ENCODE measurements at places on chromosomes 2 and 18. TPM values are rescaled to one million over a fixed set of nuclear protein-coding genes. Genes with fewer than 3 reads are reported as not detected.

GRCh38 chr2:3302421-3302750, 75.2 kb downstream of the EIPR1 start:
- no peak overlapping the region for H3K4me3 ChIP-seq
- H3K4me1 ChIP-seq: peaks cover 9% of the 10 kb centered on the region
- DNase-seq: no peak

DNA sequence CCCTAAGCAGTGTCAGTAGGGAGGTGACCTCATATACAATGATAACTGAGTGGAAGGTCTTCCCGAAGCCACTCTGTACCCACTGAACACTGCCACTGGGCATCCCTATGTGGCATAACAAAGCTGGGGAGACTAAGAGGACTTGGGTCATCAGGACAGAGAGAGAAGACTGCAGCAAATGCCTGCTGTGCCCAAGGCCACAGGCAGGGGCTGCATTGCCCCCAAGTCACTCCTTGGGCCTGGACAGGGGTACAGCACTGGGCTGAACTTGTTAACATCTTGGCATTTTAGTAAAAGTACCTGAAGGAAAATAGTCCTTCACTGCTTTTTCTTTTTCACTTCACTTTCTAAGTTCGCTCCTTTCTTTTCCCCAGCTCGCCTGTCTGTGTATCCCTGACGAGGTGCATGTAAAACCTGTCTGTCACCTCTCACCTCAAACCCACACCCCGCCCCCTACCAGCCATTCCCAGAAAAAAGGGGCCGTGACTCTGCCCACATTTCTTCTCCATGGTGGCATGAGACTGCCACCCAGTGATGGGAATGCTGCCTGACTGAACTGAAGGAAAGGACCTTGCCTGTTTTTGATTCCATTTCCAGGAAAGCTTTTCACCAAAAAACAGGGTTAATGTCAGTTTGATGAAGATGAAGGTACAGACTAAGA, 62.9 kb downstream of the MTHFD2 start:
- H3K27ac ChIP-seq: no peak overlapping the region
- no peak overlapping the region for H3K4me3 ChIP-seq
- DNase-seq: no peak
- peaks cover 4% of the 10 kb centered on the region for H3K4me1 ChIP-seq
- no peaks in the 10 kb centered on the region for H3K36me3 ChIP-seq

GRCh38 chr2:85682378-85682777, 11.8 kb upstream of the GNLY start:
- peaks cover 15% of the 10 kb centered on the region for H3K4me1 ChIP-seq
- no peak overlapping the region for H3K27ac ChIP-seq
- no peak for DNase-seq
- no peak overlapping the region for H3K4me3 ChIP-seq
- H3K36me3 ChIP-seq: no peaks in the 10 kb centered on the region
- peaks cover 2% of the 10 kb centered on the region for H3K27me3 ChIP-seq

- H3K4me3 ChIP-seq: no peak overlapping the region
- H3K27me3 ChIP-seq: no peaks in the 10 kb centered on the region
- no peaks in the 10 kb centered on the region for H3K4me1 ChIP-seq
- no peak overlapping the region for H3K27ac ChIP-seq
These were observed 443.9 kb upstream of the ZNF804A start for GRCh38 chr2:184154438-184154837.

DNA sequence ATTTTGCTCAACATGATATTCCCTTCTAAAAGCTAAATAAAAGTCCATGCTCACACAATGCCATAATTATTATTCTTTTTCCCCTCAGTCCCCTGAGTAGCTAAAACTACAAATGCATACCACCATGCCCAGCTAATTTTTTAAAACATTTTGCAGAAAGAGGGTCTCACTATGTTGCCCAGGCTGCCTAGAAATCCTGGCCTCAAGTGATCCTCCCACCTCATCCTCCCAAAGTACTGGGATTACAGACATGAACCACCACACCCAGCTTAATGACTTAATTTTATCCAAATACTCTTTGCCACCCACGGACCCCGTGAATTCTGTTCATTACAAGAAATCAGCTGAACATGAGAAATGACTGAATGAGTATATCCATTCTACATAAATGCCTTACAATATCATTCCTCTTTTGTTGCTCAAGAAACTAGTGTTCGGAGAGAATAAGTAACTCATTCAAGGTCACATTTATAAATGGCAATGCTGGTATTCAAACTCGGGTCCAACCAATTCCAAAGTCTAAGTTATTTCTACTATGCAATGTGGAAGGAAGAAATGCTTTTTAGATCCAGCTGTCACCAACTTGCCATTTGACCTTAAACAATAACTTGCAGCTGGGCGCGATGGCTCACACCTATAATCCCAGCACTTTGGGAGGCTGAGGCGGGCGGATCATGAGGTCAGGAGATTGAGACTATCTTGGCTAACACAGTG, 59.8 kb downstream of the NOL10 start:
- DNase-seq: no peak
- H3K27me3 ChIP-seq: no peaks in the 10 kb centered on the region
- H3K4me3 ChIP-seq: no peak overlapping the region
- peaks cover 7% of the 10 kb centered on the region for H3K4me1 ChIP-seq

- H3K27ac ChIP-seq: no peak overlapping the region
- H3K27me3 ChIP-seq: no peaks in the 10 kb centered on the region
- H3K36me3 ChIP-seq: no peaks in the 10 kb centered on the region
- H3K4me3 ChIP-seq: no peak overlapping the region
- peaks cover 3% of the 10 kb centered on the region for H3K4me1 ChIP-seq
These were observed 121.1 kb downstream of the FAM161A start for GRCh38 chr2:61732787-61733186.

GRCh38 chr2:232418466-232419244, 12.0 kb downstream of the ALPG start:
- no peaks in the 10 kb centered on the region for H3K36me3 ChIP-seq
- H3K4me3 ChIP-seq: peak overlapping the region; percentile 34
- peaks cover 48% of the 10 kb centered on the region for H3K27me3 ChIP-seq
- H3K27ac ChIP-seq: no peak overlapping the region
- peaks cover 6% of the 10 kb centered on the region for H3K4me1 ChIP-seq
- peak; percentile 67 for DNase-seq

DNA sequence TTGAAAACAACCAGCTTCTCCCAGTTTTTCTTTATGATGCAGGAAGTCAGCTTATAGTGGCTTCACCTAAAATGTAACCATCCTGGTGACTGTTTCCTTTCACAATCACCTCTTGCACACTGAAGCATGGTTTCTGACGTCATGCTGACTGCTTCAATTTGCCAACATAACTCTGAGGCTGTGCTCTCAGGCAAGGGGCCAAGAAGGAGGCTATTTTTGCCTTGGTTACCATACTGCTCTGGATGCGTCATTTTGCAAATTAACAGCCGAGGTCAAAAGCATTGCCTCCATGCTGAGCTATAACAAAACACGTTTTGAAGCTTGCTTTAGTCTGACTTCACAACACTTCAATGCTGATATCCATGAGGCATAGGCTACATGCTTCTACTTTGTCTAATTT, 397.8 kb downstream of the METTL4 start:
- H3K4me1 ChIP-seq: no peaks in the 10 kb centered on the region
- DNase-seq: no peak
- H3K27ac ChIP-seq: no peak overlapping the region
- H3K27me3 ChIP-seq: peaks cover 4% of the 10 kb centered on the region
- no peaks in the 10 kb centered on the region for H3K36me3 ChIP-seq

DNA sequence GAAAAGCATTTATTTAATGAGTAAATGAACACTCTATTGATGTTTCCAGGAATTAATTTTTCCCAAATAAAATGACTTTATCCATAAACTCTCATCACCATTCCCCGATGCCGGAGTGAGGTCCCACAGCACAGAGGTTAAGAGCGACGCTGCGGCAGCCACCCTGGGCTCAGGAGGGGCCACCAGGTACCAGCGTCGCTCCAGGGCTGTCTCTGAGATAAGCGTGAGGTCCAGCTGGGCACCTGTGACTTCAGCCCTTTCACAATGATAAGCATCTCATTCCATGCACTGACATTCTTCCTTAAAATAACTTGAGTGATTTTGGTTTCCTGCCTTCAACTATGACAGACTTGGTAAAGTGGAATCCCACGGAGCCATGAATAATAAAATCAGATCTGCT, 182.1 kb downstream of the TWIST2 start:
- H3K4me1 ChIP-seq: no peaks in the 10 kb centered on the region
- H3K36me3 ChIP-seq: no peaks in the 10 kb centered on the region
- DNase-seq: no peak
- no peak overlapping the region for H3K27ac ChIP-seq
- H3K27me3 ChIP-seq: peaks cover 6% of the 10 kb centered on the region

GRCh38 chr2:189579585-189580186, 900 bp downstream of the SLC40A1 start:
- DNase-seq: no peak
- peaks cover 25% of the 10 kb centered on the region for H3K27me3 ChIP-seq
- H3K4me3 ChIP-seq: peak overlapping the region; percentile 74
- no peaks in the 10 kb centered on the region for H3K36me3 ChIP-seq
- H3K27ac ChIP-seq: no peak overlapping the region

- H3K27me3 ChIP-seq: no peaks in the 10 kb centered on the region
- H3K4me3 ChIP-seq: no peak overlapping the region
- H3K27ac ChIP-seq: peak overlapping the region; percentile 66
These were observed 841.0 kb downstream of the RNF144A start for GRCh38 chr2:7758073-7758759.

DNA sequence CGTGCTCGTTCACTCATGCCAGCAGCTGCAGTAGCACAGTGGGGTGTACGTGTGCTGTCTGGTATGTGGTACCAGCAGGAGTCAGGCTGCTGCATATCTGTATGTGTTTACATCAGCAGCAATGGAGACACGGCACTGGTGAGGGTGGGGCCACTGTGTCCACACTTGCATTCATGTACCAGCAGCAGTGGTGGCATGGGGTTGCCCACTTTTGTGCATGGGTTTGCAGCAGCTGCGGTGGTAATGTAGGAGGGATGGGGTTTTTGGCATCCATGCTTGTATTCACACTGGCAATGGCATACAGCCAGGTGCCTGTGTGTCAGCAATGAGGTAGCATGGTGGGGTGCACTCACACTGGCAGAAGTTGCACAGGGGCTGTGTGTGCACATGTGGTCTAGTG, 187.8 kb downstream of the KCNJ3 start:
- no peaks in the 10 kb centered on the region for H3K27me3 ChIP-seq
- no peak for DNase-seq
- H3K36me3 ChIP-seq: no peaks in the 10 kb centered on the region
- no peaks in the 10 kb centered on the region for H3K4me1 ChIP-seq

The IL36B gene
- not detected for total RNA-seq

The PAX8 gene
- 0.43 TPM for total RNA-seq

Data from activated CD8-positive, alpha-beta T cell treated with anti-CD3 and anti-CD28 coated beads for 36 hours (primary cell).